ENCODE measurements at places on chromosomes 11 and 22.

- no peak for DNase-seq
Observed at GRCh38 chr11:2771758-2772466, 72.1 kb upstream of the KCNQ1OT1 start.

DNA sequence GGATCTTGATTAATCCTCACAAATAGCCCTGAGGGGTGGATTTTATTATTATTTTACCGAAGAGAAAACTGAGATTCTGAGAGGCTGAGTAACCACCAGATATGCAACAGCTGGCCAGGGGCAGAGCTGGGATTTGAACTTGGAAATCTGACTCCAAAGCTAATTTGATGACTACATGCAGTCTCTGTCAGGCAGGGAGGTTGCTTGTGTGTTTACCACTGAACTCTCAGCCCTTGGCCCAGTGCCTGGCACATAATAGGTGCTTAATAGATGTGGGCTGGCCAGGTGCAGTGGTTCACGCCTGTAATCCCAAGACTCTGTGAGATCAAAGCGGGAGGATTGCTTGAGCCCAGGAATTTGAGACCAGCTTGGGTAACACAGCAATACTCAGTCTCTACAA, 121.7 kb upstream of the CRYBB3 start:
- no peak for DNase-seq

GRCh38 chr11:73229321-73229895, 11.3 kb downstream of the P2RY2 start:
- DNase-seq, result no peak

DNA sequence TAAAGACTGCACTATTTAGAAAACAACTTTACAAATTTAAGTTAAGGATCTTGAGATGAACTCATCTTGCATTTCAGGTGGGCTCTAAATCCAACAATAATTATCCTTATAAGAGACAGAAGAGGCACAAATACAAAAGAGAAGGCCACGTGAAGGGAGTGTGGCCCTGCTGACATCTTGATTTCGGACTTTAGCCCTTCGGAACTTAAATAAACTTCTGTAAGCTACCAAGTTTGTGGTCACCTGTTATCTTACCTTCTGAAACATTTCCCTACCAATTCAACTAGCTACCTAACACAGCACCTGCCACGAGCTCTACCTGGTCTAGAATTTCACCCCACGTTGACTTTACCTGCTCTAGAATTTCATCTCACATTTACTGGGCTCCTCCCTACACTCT, 42.9 kb upstream of the ARHGAP32 start:
- no peak for DNase-seq

DNA sequence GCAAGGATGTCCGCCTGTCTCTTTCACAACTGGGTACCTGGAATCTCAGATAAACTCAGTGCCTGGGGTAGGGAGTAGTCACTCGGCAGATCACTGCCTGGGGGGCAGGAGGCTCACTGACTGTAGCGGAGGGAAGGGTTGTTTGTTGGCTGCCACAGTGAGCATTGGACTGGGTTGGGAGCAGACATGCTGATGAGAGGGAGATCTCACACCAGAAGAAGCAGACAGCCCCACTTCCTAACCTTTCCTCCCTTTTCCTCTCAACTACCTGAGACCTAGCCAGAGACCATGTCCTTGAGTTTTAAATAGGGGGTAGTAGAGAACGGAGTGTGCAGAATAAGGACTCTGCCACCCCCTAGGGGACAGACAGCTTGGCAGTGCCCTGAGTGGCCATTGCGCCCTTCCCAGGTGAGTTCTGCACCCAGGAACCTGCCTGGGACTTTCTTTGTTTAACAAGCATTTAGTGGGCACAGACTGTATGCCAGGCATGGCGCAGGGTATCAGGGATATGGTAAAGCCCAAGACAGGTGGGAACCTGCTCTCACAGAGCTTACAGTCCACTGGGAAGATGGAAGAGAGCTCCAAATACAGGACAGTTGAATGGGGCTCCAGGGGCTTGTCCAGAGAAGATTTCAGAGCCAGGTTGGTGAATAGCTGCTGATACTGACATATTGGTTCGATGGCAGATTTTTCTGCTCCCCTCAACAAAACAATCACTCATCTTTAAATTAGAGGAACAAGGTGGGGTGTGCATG, 115.7 kb upstream of the NNMT start:
- DNase-seq, result no peak

DNA sequence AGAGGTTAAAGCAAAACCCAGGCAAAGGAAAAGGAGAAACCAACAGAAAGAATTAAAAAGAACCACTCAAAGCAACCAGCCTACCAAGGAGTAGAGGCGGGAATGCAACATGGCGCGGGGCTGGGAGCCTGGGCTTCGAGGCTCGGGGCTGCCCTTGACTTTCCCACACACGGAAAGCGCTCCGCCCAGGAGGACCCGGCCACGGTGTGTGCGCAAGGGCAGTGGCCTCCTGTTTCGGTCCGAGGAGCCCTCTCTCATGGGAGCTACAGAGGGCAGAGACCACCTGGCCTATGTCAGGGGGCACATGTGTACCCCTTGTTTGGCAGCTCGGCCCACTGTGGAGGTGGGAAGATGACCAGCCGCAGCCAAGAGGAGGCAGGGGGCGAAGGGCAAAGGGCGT, 55.9 kb downstream of the APOL1 start:
- DNase-seq, result no peak

DNA sequence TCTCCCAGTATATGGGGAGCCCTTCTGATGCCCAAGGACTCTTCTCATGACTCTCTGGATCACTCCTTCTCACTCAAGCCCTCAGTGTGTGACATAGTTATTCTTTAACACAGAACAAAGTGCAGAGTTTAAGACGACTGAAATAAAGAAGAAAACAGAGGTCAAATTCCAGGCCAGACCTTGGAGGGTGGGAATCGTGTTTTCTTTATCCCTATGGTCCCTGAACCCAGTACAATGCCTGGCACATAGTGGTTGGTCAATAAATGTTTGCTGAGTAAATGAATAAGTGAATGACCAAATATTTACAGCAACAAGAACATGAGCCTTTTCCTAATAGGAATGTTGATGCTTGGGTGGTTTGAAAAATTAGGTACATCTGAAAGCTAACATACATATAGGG, 28.8 kb downstream of the VSTM5 start:
- DNase-seq, result no peak

DNA sequence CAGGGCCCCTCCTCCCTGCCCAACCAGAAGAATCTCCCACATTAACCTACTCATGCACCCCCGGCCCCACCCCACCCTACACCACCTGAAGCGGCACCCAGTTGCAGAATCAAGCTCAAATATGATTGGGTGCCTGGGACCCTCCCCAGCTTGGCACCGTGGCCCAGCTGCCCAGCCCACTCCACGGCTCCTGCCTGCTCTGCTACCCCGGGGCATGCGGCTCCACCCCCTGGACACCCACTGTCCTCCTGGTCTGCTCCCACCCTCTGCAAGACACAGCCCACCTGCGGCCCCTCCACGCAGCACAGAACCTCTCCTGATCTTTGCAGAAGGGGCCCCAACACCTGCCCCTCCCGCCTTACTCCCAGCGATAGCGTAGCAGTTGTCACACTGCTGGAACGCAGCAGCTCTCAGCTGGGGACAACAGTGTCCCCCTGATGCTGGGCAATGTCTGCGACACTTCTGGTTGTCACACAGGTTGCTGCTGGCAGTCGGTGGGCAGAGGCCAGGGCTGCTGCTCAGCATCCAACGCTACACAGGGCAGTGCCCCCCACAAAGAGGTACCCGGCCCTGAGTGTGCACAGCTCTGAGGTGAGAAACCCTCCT, 32.0 kb upstream of the TESMIN start:
- no peak for DNase-seq

DNA sequence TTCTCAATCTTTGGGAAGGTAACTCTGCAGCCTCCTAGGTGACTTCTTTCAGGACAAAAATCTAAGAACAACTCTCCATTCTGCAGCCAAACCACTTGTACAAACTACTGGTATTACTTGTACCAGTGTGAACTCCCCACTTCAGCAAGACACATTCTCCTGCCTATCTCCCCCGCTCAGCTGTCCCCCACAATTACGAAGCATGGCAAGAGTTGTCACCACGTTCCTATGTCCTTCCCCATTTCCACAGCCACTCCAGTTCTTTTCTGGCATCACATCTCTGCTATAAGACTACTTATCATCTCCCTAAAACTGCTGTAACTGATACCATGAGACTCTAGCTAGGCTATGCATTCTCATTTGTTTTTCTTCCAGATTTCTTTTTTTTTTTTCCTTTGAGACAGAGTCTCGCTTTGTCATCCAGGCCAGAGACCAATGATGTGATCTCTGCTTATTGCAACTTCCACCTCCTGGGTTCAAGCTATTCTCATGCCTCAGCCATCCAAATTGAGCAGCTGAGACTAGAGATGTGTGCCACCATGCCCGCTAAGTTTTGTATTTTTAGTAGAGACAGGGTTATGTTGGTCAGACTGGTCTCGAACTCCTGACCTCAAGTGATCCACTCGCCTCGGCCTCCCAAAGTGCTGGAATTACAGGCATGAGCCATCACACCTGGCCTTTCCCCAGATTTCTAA, 71.9 kb upstream of the CDON start:
- no peak for DNase-seq

- no peak for DNase-seq
Observed at GRCh38 chr22:19750507-19751490, 9.8 kb upstream of the TBX1 start.

GRCh38 chr11:78397398-78397797, 20.2 kb downstream of the GAB2 start:
- no peak for DNase-seq
